ENCODE measurements at places on chromosomes 7 and 10.

DNA sequence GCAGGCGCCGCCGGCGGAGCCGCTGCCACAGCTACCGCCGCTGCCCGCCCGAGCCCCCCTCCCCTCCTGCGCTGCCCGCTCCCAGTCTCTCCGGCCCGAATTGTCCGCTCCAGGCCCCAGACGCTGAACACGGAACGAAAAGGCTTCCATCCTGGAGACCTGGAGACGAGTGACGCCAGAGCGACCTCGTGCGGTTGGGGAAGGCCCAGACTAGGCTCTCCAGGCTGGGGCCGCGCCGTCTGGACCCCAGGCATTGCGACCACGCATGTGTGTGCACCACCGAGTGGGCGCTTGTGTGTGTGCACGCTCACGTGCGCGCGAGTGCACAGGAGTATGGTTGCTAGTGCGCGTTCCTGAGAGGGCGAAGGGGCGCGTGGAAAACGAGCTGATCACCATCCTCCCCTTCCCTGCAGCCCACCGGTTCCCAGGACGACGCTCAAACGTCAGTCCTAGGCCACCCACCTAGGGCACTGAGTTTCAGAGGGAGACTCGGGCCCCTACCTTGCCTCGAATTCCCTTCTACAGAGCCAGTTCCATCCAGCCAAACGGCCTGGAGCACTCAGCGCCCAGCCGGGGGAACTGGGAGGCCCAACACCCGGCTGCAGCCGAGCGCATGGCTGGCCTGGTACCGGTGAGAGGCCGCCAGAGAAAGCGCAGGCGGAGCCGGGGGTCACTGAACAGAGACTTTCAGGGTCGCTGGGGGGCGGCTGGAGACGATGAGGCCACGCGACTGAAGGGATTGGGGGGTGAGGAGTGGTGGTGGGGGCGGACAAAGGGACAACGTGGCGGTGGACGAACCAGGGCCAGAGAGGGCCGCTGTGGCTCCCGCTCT, 11.6 kb downstream of the LBX1 start:
- DNase-seq: peak; percentile 61

DNA sequence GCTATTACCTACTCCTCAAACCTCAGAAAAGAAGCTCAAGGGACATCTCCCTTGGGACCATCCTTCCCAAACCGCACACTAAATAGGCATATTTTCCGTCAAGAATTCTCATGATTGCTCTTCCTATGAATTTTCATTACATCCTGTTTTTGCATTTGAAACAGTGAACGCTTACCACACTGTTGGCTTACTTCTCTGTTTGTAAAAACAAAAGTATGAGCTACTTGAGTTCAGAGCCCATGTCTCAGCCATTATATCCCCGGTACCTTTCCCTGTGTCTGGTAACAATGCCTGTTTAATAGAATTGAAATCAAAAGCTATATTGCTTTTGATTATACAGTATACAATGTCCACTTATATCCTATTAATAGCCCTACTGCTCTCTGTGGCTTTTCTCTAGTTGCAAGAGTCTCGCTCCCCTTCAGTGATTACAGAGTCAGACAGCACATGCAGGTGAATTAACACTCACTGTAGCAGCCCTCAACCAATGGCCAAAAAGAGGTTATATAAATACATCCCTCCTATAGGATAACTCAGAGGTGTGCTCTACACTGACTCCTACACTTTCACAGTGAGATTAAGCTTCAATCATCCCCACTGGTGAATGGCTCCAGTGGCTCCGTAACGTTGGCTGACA, 264.4 kb downstream of the SORCS1 start:
- no peak for DNase-seq

DNA sequence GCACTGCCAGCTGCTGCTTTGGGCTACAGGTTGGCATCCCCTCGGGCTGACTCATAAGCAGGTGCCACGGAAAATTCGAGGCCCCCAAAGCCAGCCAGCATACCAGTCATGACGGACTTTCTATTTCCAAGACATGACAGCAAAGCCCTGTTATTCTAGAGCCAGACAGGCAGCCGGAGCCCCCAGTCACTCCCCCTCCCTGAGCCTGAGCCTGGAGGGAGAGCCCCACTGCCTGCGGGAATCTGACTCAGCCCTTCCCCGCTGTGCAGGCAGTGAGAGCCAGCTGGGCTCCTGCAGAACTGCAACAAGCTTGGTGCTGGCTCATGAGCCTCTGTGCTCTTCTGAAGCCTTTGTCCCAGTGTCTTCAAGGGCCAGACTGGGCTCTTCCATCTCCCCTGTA, 15.8 kb downstream of the BTBD16 start:
- DNase-seq: peak; percentile 49

DNA sequence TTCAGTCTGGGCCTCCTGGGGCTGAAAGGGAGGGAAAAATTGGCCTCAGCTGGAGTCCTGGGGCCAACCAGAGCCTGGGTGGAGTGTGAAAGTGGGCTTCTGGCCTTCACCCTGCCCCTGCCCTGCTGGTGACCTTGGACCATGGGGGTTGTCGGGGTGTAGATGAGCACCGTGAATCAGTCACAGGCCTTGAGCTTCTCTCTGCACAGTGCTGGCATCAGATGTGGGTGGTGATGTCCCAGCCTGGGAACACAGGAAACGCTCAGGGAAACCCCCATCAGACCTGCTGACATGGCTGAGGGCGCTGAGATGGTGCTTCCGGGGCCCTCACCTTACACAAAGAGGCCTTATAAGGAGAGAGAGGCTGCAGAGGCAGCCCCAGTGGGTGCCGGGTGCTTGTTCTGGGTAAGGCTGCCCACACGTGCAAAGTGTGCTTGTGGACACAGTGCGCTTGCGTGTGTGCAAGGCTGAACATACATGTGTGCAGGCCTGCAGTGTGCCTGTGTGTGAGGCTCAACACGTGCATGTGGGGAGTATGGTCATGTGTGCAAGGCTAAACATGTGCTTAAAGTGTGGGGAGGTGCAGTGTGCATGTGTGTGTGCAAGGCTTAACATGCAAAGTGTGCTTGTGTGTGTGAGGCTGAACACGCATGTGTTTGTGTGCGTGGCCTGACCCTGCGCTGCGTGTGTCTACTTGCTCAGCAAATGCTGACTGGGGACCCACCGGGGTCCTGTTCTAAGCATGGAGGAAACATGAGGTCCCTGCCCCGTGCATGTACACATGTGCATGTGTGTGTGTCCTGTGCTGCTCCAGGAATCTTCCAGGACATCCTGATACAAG, 6.5 kb downstream of the ARPC1B start:
- DNase-seq: no peak

GRCh38 chr10:76969366-76969948, 668.2 kb downstream of the KCNMA1 start:
- no peak for DNase-seq

DNA sequence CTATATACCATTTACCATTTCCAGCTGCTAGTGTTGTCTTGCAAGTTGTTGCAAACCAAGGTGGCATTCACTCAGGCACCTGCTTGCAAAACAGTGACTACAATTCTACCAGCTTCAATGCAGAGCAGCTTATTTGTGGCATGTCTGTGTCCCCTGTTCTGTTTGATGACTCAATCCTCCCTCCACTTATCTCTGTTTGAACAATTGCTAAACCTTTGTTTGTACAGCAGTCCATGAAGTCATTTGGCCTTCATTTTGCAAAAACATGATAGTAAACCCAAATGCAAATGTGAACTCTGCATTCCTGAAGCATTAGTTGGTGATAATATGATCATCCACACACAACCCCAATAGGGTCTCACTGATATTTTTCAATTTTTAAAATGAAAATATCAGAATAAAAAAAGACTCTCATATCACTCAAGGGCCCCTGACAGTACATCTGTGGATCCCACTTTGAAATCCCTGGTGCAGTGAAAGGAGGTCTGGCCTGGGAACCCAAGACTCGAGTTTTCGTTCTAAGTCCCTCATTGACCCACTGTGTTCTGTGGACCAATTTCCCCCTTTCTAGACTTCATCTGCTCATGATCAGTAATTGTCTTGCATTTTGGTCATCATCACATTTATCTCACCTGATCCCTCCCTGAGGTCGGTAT, 425.4 kb downstream of the RPS24 start:
- DNase-seq: no peak

DNA sequence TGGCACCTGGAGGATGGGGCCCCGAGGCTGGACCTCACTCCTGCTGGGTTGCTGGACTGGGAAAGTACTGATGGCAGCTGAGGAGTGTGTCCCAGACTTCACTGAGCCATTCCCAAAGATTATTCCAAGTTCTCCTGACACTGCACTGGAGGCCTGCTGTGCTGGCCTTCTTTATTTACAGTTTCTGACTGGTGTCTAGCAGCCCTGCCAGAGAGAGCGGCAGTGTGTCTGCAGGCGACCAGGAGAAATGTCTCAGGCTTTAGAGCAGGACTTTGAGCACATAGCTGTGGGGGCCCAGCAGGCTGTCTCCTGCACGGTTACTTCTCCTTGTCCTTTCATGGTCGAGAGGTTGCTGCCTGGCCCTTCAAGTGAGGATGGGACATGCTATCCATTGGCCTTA, 16.1 kb downstream of the HTRA1 start:
- no peak for DNase-seq

- DNase-seq: no peak
Measured at GRCh38 chr10:59036311-59037017, 140.0 kb upstream of the PHYHIPL start.

DNA sequence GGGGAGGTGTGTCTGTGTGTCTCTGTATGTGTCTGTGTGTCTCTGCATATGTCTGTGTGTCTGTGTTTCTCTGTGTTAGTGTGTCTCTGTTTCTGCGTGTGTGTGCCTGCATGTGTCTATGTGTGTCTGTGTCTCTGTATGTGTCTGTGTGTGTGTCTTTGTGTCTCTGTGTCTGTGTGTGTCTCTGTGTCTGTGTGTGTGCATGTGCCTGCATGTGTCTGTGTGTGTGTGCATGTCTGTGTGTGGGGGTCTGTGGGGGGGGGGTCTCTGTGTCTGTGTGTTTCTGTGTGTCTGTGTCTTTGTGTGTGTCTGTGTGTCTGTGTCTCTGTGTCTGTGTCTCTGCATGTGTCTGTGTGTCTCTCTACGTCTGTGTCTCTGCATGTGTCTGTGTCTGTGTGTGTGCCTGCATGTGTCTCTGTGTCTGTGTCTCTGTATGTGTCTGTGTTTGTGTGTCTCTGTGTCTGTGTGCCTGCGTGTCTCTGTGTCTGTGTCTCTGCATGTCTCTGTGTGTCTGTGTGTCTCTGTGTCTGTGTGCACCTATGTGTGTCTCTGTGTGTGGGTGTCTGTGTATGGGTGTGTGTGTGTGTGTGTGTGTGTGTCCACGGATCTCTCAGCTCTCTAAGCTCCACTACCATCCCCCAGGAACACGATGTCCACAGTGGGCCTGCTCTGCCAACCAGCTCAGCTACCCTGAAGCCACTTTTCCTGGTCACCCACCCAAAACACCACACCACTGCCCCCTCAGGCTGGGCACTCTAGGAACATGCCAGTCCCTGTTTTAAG, 41.7 kb downstream of the RASGEF1A start:
- DNase-seq: no peak

- DNase-seq: peak; percentile 54
Measured at GRCh38 chr10:114043532-114044246, at the start of gene ADRB1. Gene ADRB1, plus strand, starts transcription at chr10:114043866. Its CDS starts 267 bp downstream, at chr10:114044133.

DNA sequence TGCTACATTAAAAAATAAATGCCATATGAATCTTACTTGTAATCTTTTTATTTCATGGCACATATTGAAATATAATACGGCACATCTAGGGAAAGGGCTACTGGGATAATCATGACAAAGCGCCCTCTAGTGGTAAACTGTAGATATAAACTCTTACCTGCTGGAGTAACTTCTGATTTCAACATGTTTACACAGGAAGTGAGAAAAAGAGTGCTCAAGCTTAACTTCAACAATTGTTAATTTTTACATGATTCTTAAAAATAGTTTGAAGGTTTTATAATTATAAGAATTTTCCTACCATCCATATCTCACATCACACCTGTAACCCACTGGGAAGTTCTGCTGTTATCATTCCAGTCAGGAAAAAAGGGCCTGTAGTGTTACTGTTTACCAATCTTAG, 2.0 kb upstream of the HEPACAM2 start:
- peak; percentile 62 for DNase-seq

DNA sequence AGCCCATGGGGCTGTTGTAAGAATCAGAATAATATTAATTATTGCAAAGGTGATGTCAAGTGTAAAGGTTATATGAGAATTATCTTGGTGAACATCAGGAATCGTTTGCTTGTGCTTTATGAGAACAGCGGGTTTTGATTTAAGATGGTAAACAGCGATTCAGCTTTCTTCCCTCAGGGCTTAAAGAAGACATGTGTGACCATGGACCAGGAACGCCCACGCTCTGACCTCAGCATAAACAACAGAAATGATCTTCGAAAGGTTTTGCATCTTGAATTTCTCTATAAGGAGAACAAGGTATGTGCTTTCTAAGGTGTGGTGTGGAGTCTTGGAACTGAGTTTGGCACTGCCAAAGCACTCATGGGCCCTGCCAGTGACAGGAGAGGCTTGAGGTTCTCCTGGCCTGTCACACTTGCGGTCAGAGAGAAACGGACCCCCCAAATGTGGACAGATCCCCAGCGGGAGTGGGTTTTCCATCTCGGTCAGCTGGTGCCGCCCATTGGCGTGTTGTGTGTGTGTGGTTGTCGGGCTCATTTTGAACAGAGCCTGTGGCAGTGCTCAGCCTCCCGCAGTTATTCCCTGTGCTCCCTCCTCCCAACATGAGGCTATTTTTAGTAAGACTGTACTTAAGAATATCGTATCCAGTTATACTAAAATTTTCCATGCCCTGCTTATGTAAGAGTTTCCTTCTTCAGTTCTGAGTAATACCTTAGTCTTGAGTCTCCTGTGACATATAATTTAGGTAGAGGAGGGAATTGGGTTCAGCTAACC, 7.2 kb downstream of the MINDY4 start:
- DNase-seq: no peak

GRCh38 chr7:30650421-30650808, 31.8 kb downstream of the CRHR2 start:
- DNase-seq: peak; percentile 90

GRCh38 chr7:76395965-76396726, 13.4 kb downstream of the SSC4D start:
- DNase-seq: peak; percentile 87

- no peak for DNase-seq
Measured at GRCh38 chr10:85649461-85649860, 717.1 kb downstream of the GRID1 start.

GRCh38 chr7:24075426-24075810, 208.6 kb upstream of the NPY start:
- DNase-seq: no peak

GRCh38 chr10:121033366-121033765, 182.2 kb downstream of the WDR11 start:
- no peak for DNase-seq
